ENCODE measurements at places on chromosomes 6 and 20.

DNA sequence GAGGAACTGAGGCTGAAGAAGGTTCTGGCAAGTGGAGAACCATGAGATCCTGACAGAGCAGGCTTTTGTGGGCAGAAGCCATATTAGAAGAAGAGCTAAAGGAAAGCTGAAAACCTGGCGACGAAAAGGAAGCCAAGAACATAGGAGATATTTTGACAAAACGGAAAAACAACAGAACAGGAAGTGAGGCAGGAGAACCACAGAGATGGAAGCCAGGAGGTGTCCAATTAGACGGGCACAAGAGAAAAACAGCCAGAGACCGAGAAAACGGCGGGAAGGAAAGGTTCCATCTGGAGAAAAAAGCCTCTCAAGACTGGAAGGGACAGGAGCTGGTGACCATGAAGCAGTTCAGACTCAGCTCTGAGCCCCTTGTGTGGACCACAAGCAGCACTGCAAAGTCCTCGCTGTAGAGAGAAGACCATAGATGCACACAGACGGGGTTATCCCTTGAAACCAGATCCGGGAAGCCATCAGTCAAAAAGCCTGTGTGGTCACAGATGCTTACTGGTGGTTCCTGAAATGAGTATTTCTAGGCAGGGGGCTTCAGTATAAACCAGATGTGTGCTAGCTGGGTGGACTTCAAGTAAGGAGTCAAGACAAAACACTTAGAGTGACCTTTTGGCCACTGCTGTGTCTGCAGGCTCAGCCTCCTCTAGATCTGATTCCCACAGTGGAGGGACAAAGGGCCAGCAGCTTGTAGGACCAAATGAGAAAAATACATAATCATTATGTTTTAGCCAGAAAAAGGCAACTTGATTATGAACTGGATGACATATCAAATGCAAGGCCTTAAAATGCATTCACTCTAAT lies 30.7 kb downstream of the SSR1 start:
- no peak for DNase-seq

- DNase-seq = no peak
Observed at GRCh38 chr6:3001773-3002293, 2.1 kb downstream of the NQO2 start.

GRCh38 chr6:130675072-130675471 lies 152.1 kb upstream of the SMLR1 start:
- no peak for DNase-seq

GRCh38 chr6:125792680-125793079 lies 1.9 kb downstream of the NCOA7 start:
- no peak for DNase-seq

GRCh38 chr6:133456439-133456838 lies 215.3 kb downstream of the EYA4 start:
- DNase-seq = no peak
